ENCODE measurements at places on chromosomes 5 and 9.

DNA sequence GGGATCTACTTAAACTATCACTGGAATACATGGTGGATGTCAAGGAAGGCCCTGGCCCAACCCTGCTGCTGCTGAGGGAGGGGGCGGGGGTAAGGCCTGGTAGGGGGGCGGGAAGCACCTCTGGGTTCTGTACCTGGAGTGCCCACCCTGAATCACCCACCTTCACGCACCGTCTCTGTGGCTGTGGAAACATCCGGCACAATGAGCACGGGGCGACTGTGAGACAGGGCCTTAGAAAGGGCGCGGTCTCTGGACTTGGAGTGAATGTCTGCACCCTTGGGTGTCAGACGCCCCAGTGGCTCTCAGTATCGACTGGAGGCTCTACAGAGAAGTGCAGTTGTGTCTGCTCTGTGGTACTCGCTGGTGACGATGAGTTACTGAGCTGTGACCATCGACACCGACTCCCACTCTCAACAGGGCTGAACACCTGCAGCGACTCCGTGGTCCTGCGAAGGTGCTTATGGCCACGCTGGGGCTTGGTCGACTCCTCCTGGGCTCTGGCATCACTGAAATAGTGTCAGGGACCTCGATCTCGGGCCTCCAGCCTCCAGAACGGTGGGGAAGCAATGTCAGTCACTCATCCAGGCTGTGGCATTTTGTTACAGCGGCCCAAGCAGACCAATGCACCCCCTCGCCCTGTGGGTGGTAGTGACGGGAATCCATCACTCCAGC, 25.5 kb upstream of the SLC6A19 start:
- DNase-seq, result no peak

DNA sequence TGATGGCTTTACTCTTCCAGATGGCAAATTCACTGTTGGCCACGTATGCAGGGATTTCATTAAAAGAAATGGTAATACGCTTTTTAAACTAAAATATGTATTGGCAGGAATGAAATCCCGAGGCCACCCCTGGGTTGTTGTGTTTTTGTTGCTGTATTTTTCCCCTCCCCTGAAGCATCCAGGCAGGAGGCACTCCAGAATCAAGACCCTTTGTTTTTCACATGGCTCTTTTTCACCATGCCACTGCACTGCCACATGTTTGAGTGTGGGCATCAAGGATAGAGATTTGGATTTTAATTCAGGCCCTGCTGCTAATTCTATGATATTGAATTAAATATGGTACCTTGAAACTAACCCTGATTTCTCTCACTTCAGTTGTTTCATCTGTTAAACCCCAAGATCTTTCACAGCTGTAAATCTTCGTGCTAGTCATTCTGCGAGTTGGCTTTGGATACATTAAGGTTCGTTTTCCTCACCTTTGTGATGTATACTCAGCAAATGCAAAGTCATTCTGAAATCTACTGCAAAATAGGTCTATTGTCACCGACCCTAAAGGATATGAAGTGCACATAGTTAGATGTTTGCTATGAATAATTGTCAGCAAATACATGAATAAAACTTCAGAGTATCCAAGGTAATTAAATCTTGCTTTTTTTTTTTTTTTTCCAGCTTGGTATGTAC, 533.4 kb downstream of the PTPRD start:
- no peak for DNase-seq

- peak; percentile 41 for DNase-seq
These were observed 132.4 kb downstream of the GCNT1 start for GRCh38 chr9:76591256-76591950.

DNA sequence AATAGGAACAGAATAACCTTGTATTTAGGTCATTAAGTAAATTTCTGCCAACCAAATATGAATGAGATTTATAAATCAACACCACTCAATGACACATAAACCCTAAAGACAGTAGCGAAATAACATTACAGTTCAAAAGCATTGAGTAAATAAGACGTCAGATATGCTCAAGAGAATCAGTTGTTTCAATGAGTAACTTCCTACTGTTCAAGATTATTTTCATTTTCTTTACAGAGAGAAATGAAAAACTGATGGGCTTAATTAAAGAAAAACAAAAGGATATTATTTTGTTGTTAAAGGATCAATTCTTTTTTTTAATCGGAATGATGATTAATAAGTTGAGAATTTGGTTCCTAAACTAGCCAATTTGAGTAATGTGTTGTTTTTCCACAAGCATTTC, 150.1 kb downstream of the BNC2 start:
- DNase-seq, result peak; percentile 33

DNA sequence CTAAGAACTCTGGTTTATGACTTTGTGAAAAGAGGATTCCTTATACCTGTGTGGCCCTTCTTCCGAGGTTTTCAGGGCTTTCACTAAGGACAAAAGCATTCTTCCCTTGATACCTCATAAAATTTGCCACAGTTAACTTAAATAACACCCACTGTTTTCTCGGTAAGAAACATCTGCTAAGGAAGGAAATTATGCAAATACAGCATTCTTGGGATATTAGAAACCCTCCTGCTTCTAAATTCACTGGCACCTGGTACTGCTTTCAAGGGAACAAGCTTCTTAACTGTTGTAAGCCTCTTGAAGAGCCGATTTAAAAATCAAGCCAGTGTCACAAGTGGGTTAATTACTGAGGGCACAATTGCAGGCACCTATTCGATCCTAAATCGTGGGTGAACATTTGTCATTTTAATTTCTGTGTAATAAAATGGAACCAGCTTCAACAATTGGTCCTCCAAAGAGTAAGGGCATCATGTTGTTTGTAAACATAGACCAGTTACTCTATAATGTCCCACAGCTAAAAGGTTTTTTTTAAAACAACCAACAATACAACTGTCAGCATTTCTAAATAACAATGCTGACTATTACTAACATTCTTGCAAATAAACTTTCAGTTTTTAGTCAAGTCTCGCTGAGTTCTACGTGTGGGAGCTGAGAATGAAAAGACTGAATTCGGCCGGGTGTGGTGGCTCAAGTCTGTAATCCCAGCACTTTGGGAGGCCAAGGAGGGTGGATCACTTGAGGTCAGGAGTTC, 26.6 kb downstream of the AK3 start:
- DNase-seq, result peak; percentile 67

DNA sequence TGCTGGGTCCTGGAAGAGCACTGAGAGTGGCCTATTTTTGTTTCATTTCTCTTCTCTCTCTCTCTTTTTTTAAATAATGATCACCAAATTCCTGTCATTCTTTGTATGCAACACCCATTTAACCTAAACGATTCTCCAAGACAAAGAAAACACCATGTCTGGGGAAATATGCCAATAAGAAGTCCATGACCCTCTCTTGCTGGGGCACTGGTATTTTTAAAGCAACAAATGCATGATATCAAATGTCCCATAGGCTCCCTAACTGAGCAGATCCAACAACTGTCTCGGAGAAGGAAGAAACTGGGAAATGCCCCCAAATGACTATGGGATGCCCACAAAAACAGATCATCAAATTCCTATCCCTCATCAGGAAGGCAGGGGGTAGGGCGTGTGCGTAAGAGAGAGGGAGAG, 567.4 kb downstream of the CCDC171 start:
- peak; percentile 89 for DNase-seq

DNA sequence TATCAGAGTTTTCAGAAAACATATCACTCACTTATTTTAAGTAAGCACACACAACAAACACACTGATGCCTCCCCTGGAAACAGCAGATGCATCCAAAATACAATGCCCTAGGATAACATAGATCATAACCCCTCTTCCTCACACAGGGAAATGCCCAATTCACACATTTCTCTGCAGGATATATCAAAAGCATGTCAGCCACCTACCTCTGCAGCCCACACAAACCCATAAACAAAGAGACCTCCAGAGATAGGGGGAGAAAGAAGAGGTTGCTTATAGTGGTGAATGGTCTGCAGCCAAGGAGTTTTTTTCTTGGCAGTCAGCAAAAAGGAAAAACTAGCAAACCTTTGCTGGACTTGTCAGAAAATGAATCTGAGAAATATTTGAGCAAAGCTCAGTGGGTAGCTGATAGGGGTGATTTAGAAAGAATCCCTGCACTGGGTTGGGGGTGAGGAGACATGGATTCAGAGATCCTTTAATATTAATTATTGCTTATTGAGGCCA, 36.1 kb downstream of the ABLIM3 start:
- DNase-seq, result no peak

- DNase-seq, result no peak
These were observed 419.5 kb upstream of the ACTBL2 start for GRCh38 chr5:57902095-57902494.

DNA sequence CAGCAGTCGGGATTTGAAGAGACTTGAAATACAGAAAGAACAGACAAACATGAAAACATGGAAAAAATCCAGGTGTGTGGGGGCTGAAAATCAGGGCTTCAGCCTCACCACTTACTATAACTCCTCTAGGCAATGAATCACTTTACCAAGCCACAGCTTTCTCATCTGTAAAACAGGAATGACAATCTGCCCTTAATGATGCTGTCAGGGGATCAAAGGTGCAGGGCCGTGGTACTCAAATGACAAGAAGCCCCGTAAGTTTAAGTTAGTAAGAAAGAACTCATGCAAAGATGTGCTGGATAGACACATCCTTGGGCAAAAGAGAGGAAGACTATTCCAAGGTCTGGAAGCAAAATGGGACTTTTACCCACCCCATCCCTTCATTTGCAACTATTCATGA, 34.7 kb downstream of the FBXW2 start:
- no peak for DNase-seq

DNA sequence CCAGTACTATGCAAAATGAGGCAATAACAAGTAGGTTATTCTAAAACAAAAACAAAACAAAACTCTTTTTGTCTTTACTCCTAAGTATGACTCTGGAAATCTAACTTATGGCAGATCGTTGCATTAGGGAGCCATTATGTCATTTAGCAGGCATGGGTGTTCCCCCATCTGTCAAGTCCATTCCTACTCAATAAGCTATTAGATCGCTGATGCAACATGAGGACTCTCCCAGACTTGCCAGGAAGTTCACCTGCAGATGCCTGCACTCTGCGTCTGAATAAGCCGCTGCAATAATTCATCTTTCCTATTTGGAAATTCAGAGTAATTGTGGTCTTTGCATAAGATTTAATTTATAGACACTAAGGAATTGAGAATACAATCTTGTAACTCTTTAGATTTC, 585.0 kb downstream of the KIF4B start:
- DNase-seq, result no peak

GRCh38 chr5:146368137-146368536, 29.5 kb downstream of the POU4F3 start:
- peak; percentile 31 for DNase-seq

GRCh38 chr9:96875461-96876142, 21.3 kb upstream of the ZNF782 start:
- DNase-seq, result peak; percentile 59

DNA sequence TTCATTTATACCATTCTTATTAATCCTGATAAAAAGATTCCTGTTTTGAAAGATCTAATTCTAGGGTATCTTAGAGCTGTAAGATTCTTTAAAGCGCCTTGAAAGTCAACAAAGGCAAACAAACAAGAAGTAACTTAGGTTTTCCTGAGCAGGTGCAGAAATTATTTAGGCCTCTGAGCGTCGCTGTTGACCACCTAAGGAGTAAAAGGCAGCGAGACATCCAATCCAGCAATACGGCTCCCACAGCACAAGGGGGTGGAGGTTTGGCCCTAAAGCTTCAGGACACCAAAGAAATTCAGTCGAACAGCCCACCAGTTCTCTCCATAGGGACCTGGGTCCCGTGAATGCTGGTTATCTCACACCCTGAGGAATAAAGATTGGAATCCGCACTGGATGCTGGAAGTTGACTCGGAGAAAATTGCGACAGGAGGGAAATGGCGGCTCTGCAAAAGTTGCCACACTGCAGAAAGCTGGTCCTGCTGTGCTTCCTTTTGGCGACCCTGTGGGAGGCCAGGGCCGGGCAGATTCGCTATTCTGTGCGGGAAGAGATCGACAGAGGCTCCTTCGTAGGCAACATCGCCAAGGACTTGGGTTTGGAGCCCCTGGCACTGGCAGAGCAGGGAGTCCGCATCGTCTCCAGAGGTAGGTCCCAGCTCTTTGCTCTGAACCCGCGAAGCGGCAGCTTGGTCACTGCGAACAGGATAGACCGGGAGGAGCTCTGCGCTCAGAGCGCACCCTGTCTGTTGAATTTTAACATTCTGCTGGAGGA, at the start of gene PCDHGA2:
TSS of gene PCDHGA2 (plus strand) at position 223 of the 769 bp plus-strand sequence.
- peak; percentile 28 for DNase-seq

GRCh38 chr9:113380869-113381378, 4.1 kb upstream of the HDHD3 start:
- DNase-seq, result no peak

DNA sequence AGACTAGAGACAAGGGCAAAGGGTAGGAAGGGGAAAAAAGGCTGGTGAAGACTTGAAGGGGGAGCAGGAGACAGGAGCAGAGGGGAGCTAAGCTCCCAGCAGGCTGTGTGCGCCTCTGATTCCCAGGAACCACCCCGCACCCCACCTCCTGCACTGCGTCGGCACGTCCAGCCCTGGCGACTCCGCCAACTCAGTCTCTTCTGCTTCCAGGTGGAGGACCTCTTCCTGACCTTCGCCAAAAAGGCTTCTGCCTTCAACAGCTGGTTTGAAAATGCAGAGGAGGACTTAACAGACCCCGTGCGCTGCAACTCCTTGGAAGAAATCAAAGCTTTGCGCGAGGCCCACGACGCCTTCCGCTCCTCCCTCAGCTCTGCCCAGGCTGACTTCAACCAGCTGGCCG, 30.5 kb downstream of the DYNC2I2 start:
- DNase-seq, result no peak

DNA sequence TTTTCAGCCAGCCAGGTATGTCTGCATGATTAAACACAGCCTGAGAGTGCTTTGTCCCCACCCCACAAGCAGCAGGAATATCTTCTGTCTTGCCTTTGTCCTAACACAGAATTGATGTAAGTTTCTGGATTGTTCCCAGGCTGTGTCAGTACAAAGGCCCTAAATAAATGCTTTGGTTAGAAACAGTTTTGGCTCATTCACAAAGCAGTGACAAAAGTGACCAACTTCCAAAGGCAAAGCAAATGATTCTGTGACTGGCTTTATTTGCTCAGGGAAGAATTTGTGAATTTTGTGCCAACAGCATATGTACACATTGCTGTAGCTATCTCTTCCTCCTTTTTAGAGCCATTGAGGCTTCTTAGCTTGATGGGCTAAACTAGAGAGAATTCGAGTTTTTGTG, 133.7 kb downstream of the PLPPR1 start:
- no peak for DNase-seq

GRCh38 chr9:27792971-27793689, 219.8 kb upstream of the C9orf72 start:
- no peak for DNase-seq

DNA sequence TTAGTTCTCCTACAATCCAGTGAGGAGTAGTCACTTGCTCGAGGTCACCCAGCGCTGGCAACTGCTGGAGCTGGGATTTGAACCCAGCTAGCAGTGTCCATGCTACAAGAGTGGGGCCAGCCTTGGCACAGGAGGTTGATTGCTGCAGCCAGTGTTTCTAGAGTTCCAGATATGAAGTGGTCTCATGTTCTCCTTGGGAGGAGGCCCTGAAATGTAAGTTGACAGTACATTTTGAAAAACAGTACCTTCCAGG, 802 bp downstream of the CCDC107 start:
- no peak for DNase-seq

- DNase-seq, result no peak
These were observed 84.8 kb downstream of the CAMK4 start for GRCh38 chr5:111308951-111309350.
